HCT116 (cell line): ENCODE measurements at places on chromosomes 7 and 10.

DNA sequence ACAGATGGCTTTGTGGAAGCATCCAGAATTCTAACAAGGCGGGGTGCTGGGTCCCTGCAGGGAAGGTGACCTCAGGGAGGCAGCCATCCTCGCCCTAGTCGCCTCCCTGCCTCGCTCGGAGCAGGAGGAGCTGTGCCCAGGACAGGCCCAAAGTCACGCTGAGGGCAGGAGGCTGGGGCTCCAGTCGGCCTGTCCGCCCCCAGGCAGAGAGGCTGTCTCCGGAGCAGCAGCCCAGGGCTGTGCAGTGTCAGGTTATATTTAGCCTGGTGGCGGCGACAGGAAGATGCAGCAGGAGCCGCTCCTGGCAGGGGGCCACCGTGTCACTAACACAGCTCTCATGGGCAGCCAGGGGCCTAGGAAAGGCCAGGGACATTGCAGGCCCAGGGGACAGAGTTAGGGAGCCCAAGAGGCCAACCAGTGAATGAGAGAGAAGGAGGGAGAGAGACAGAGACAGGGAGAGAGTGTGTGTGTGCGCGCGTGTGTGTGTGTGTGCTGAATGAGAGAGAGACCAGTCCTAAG is 13.5 kb downstream of the KCNH2 start:
- H3K27ac ChIP-seq: peak overlapping the region; percentile 34
- H3K4me1 ChIP-seq: peaks cover 27% of the 10 kb centered on the region
- no peaks in the 10 kb centered on the region for H3K36me3 ChIP-seq
- peak overlapping the region; percentile 12; the same call in 1 of the 2 replicates for H3K4me3 ChIP-seq

GRCh38 chr10:60531006-60531405 is 141.3 kb upstream of the ANK3 start:
- no peaks in the 10 kb centered on the region for H3K27me3 ChIP-seq
- peaks cover under 1% of the 10 kb centered on the region for H3K4me1 ChIP-seq
- H3K4me3 ChIP-seq: no peak overlapping the region
- no peaks in the 10 kb centered on the region for H3K36me3 ChIP-seq

DNA sequence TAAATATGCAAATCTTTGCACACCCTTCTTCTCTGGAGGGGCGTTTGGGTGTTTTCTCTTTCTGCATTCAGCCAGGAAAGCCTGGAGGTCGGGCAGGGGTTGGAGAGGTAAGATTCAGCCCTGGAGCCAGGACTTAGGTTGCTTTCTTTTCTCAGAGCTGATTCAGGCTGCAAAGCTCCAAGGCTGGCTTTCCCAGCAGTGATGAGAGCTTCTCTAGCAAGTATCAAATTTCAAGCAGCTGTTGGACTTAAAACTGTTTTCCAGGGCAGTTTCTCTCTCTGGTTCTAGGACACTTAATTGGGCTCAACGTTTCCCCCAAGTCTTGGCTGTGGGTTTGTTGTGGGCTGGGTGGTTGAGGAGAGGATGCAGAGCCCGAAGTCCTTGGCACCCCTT is 608 bp downstream of the AKR1B10 start:
- H3K36me3 ChIP-seq: no peaks in the 10 kb centered on the region
- peaks cover 11% of the 10 kb centered on the region for H3K4me1 ChIP-seq
- H3K4me3 ChIP-seq: no peak overlapping the region
- no peak for DNase-seq
- no peak overlapping the region for H3K27ac ChIP-seq

DNA sequence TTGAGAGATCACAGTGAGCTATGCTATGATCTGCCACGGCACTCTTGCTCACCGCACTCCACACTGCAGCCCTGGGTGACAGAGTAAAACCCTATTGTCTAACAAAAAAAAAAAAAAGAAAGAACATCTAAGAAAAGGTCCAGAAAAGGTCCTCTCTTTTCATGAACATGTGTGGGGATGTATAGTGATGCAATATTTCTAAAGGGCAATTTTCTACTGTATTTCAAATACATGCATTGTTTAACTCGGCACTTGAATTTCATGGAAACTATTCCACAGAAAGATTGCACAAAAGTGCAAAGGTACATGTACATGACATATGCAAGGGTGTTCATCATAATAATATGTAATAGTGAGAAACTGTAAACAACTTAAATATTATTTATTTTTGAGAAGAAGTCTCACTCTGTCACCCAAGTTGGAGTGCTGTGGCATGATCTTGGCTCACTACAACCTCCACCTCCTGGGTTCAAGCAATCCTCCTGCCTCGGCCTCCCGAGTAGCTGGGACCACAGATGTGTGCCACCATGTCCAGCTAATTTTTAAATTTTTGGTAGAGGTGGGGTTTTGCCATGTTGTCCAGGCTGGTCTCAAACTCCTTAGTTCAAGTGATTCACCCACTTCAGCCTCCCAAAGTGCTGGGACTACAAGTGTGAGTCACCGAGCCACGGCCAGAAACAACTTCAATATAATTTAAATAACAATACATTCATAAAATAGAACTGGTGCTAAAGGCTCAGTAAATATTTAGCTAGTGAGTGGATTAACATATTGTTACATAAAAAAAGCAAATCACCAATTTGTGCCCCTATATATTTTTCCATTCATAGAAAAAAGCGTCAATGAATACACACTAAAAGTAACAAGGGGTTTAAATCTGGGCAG is 1.3 kb upstream of the PPRC1 start:
- peak overlapping the region; percentile 93 for H3K4me3 ChIP-seq
- H3K27me3 ChIP-seq: no peaks in the 10 kb centered on the region
- H3K36me3 ChIP-seq: peaks cover 25% of the 10 kb centered on the region; the same call in 1 of the 2 replicates
- H3K4me1 ChIP-seq: peaks cover 49% of the 10 kb centered on the region
- peak overlapping the region; percentile 98; the same call in 1 of the 2 replicates for H3K27ac ChIP-seq

DNA sequence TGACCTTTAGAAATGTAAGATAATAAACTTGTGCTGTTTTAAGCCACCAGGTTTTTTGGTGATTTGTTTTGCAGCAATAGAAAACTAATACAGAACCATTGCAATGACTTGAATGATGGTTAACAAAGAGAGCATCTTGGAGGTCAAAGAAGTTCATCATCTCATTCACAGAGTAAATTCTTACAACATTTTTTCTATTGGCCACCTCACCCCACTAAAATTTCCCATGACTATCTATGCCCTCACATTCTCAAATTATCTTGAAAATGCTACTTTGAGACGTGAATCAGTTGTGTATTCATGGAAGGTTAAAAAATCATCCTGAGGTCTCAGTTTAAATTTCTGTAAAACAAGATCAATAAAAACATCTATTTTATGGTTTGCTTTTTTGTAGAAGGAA is 754.2 kb downstream of the SORCS1 start:
- no peak for DNase-seq
- H3K27ac ChIP-seq: no peak overlapping the region
- no peaks in the 10 kb centered on the region for H3K27me3 ChIP-seq
- no peaks in the 10 kb centered on the region for H3K4me1 ChIP-seq
- H3K36me3 ChIP-seq: no peaks in the 10 kb centered on the region

- H3K27ac ChIP-seq: no peak overlapping the region
- DNase-seq: no peak
- H3K4me3 ChIP-seq: no peak overlapping the region
- no peaks in the 10 kb centered on the region for H3K36me3 ChIP-seq
- H3K27me3 ChIP-seq: no peaks in the 10 kb centered on the region
These were observed 109.1 kb downstream of the ARL4A start for GRCh38 chr7:12796397-12797127.

DNA sequence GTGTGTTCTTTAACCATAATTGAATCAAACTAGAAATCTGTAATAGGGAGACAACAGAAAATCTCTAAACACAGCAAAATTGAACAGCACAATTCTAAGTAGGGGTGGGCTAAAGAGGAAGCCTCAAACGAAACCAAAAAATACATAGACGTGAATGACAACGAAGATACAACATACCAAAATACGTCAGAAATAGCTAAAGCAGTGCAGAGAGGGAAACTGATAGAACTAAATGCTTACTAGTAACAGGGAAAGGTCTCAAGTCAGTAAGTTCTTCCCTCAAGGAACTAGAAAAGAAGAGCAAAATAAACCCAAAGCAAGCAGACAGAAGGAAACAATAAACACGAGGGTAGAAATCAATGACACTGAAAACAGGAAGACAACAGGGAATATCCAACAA is 19.1 kb downstream of the RPP38 start:
- no peak for DNase-seq
- H3K36me3 ChIP-seq: peaks cover 4% of the 10 kb centered on the region; the same call in 1 of the 2 replicates
- H3K27me3 ChIP-seq: no peaks in the 10 kb centered on the region
- H3K4me1 ChIP-seq: no peaks in the 10 kb centered on the region

DNA sequence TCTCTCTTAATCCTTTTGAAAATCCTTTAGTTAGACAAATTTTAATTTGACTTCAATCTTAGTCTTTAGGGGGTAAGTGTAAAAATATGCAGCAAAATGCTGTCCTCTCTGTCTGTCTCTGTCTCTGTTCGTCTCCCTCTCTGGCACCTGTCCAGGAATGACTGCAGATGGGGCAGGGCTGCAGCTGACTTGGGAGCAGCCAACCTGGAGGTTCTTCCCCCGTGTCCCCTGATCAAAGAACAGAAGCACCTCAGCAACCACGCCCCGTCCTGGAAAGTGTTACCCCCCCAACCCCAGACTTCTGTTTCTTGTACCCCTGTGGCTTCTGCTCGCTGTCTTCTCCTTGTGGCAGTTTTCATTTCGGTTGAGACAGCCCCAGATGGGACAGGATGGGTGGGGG is 141.6 kb upstream of the NPS start:
- H3K4me1 ChIP-seq: no peaks in the 10 kb centered on the region
- DNase-seq: no peak
- H3K27me3 ChIP-seq: no peaks in the 10 kb centered on the region
- no peak overlapping the region for H3K27ac ChIP-seq

DNA sequence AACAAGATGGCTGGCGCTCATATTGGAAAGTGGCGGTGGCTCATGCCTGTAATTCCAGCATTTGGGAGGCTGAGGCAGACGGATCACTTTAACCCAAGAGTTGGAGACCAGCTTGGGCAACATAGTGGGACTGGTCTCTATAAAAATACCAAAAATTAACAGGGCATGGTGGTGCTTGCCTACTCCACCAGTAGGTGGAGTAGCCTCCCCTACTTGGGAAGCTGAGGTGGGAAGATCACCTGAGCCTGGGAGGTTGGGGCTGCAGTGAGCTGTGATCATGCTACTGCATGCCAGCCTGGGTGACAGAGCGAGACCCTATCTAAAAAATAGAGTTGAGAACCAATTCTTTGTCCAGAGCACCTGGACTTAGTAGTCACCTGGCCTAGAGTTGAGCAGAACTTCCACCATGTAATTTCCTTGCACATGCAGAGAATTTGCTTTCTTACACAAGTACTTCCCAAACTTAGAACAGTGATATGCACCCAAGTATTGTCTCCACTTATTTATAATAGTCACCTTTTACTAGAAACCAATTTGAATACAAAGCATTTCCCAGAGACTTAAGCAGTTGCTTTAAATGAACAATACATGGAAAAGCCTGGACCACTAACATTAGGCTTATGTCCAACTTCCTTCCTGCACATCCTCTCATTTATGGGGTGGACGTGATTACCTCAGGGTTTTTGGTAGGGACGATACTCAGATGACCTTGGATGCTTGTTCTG is 15.9 kb downstream of the LAMB4 start:
- DNase-seq: peak; percentile 39
- H3K36me3 ChIP-seq: no peaks in the 10 kb centered on the region
- no peak overlapping the region for H3K4me3 ChIP-seq
- no peaks in the 10 kb centered on the region for H3K27me3 ChIP-seq
- no peaks in the 10 kb centered on the region for H3K4me1 ChIP-seq

- DNase-seq: no peak
- H3K36me3 ChIP-seq: no peaks in the 10 kb centered on the region
- no peaks in the 10 kb centered on the region for H3K4me1 ChIP-seq
- H3K27me3 ChIP-seq: no peaks in the 10 kb centered on the region
- no peak overlapping the region for H3K27ac ChIP-seq
- H3K4me3 ChIP-seq: no peak overlapping the region
These were observed 160.0 kb upstream of the ZNF804B start for GRCh38 chr7:88599528-88599927.

GRCh38 chr10:112247791-112248190 is 35.4 kb upstream of the TECTB start:
- H3K4me3 ChIP-seq: no peak overlapping the region
- no peaks in the 10 kb centered on the region for H3K27me3 ChIP-seq
- no peaks in the 10 kb centered on the region for H3K4me1 ChIP-seq
- H3K36me3 ChIP-seq: no peaks in the 10 kb centered on the region
- no peak overlapping the region for H3K27ac ChIP-seq

- no peak overlapping the region for H3K4me3 ChIP-seq
- no peaks in the 10 kb centered on the region for H3K4me1 ChIP-seq
- no peak for DNase-seq
- H3K36me3 ChIP-seq: no peaks in the 10 kb centered on the region
These were observed 148.7 kb downstream of the SLC16A9 start for GRCh38 chr10:59560990-59561389.

- H3K4me3 ChIP-seq: no peak overlapping the region
- no peaks in the 10 kb centered on the region for H3K27me3 ChIP-seq
- H3K36me3 ChIP-seq: no peaks in the 10 kb centered on the region
- no peak overlapping the region for H3K27ac ChIP-seq
- no peaks in the 10 kb centered on the region for H3K4me1 ChIP-seq
These were observed 217.7 kb upstream of the MTPN start for GRCh38 chr7:136194878-136195277.

- H3K27ac ChIP-seq: peak overlapping the region; percentile 71; the same call in 1 of the 2 replicates
- no peaks in the 10 kb centered on the region; the same call in 1 of the 2 replicates for H3K4me1 ChIP-seq
- no peaks in the 10 kb centered on the region for H3K27me3 ChIP-seq
- DNase-seq: peak; percentile 71
These were observed 354.2 kb downstream of the DNAJB6 start for GRCh38 chr7:157690833-157691585.

- no peak overlapping the region for H3K4me3 ChIP-seq
- H3K36me3 ChIP-seq: no peaks in the 10 kb centered on the region
- no peak overlapping the region for H3K27ac ChIP-seq
These were observed 83.6 kb downstream of the FAM53B start for GRCh38 chr10:124660404-124661125.

DNA sequence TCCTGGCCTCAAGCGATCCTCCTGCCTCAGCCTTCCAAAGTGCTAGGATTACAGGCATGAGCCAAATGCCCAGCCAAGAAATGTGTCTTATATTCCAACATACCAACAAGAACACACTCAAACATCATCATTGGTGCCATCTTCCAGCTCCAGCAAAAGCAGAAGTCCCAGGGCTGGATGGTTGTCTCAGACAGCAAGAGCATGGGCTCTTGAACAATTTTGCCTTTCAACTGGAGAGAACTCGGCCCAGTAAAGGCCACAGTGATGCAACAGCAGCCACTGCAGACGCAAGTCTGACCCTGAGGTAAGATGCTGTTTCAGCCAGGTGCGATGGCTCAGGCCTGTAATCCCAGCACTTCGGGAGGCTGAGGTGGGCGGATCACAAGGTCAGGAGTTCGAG is 52.8 kb upstream of the NFE2L3 start:
- no peaks in the 10 kb centered on the region for H3K36me3 ChIP-seq
- no peak overlapping the region for H3K4me3 ChIP-seq
- H3K4me1 ChIP-seq: peaks cover 11% of the 10 kb centered on the region
- no peaks in the 10 kb centered on the region for H3K27me3 ChIP-seq
- no peak overlapping the region for H3K27ac ChIP-seq
- no peak for DNase-seq

GRCh38 chr7:3552499-3552898 is 251.4 kb downstream of the SDK1 start:
- H3K27me3 ChIP-seq: peaks cover 35% of the 10 kb centered on the region
- H3K4me3 ChIP-seq: no peak overlapping the region
- no peaks in the 10 kb centered on the region for H3K4me1 ChIP-seq
- H3K36me3 ChIP-seq: no peaks in the 10 kb centered on the region
- DNase-seq: no peak
- H3K27ac ChIP-seq: no peak overlapping the region

- no peak for DNase-seq
- H3K27me3 ChIP-seq: no peaks in the 10 kb centered on the region
- H3K27ac ChIP-seq: no peak overlapping the region
- H3K4me1 ChIP-seq: no peaks in the 10 kb centered on the region
- H3K4me3 ChIP-seq: no peak overlapping the region
These were observed 34.5 kb upstream of the EGR2 start for GRCh38 chr10:62850646-62851045.

- no peak overlapping the region for H3K4me3 ChIP-seq
- H3K27me3 ChIP-seq: no peaks in the 10 kb centered on the region
- no peaks in the 10 kb centered on the region for H3K4me1 ChIP-seq
These were observed 316.6 kb downstream of the SNX13 start for GRCh38 chr7:17623546-17624185.
